ENCODE measurements at places on chromosomes 3 and 15. TPM values are rescaled to one million over a fixed set of nuclear protein-coding genes. Genes with fewer than 3 reads are reported as not detected.

The C3orf62 gene
- 9.0 TPM for polyA plus RNA-seq

The UCN2 gene
- 0.19 TPM for polyA plus RNA-seq

The MGLL gene
- 24.5 TPM for polyA plus RNA-seq

The SCAMP5 gene
- polyA plus RNA-seq = 4.8 TPM

The CADPS gene
- polyA plus RNA-seq = 2.2 TPM

The IMPG2 gene
- polyA plus RNA-seq = 1.8 TPM

The LRRK1 gene
- polyA plus RNA-seq = 5.6 TPM

The CLRN1 gene
- 0.23 TPM for polyA plus RNA-seq

The ANKRD34C gene
- polyA plus RNA-seq = not detected

GRCh38 chr3:18393906-18394305 lies 31.2 kb downstream of the SATB1 start:
- DNase-seq = no peak

DNA sequence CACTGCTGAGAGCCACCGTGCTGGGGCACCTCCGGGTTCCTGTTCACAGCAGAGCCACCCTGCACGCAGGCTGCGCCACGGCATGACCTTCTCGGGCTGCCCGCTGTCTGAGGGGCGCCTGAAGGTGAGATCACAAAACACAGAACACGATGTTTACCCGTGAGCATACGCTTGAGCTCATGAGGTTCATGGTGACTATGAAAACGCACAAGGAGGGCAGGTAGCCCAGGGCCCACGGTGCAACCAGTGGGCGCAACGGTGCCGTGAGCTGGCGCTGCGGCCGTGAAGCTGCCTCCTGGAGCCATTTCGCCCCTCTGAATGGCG lies 36.1 kb downstream of the KLHL25 start:
- DNase-seq = no peak

DNA sequence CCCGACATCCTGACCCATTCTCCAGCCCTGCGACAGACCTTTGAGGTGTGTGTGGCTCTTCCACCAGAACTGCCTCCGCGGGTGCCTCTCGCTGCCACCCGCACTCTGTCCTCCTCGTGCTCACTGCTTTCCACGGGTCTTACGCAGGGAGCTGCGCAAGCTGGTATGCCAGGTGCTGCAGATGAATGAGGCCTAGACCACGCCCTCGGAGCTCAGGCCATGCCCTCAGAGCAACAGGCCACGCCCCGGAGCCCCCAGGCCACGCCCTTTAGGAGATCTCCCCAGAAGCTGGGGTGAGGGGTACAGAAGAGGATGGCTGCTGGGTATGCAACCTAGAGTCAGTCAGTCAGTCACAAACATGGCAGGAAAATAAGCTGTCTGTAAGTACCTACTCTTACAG lies 300.3 kb downstream of the GABRG3 start:
- no peak for DNase-seq

- no peak for DNase-seq
These were observed 9.0 kb upstream of the CHRNB4 start for GRCh38 chr15:78650022-78650421.

GRCh38 chr3:143134471-143134870 lies 14.9 kb downstream of the CHST2 start:
- no peak for DNase-seq

GRCh38 chr15:80597076-80597475 lies 98.0 kb upstream of the ABHD17C start:
- no peak for DNase-seq

DNA sequence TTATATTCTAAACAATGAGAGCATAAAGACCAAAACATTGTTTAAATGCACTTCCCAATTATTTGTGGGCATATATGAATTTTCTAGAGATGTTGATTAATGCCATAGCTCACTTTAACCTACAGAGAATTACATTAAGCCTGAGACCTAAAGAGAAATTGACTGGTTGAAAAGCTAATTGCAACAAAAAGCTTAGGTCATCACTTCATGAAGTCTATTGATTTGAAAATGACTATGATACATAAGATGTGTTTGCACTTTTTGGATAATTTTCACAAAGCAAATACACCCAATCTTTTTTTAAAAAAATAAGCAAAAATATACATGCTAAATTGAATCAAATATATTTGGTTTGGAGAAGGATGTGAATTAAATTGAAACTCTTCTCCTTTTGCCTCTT lies 532.8 kb upstream of the GOLIM4 start:
- DNase-seq = no peak

DNA sequence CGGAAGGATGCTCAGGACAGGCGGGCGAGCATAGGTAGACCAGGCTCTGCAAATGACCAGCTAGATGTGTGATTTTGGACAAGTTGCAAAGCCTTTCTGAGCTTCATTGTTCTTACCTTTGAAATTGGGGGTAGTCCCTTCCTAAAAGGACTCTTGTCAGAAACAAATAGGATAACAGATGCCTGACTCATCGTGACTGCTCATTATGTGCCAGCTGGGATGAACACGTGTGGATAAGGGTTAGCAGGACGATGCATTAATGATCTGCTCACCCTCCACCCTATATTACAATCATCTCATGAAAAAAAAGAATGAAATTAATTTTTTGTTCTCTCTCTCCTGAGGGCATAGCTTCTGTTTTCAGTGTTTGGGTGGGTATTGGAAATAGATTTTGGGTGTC lies 223.4 kb downstream of the NR2F2 start:
- no peak for DNase-seq

GRCh38 chr3:144294659-144295538 lies 323.3 kb downstream of the DIPK2A start:
- no peak for DNase-seq

GRCh38 chr3:36114353-36114752 lies 266.0 kb upstream of the STAC start:
- DNase-seq = no peak

GRCh38 chr3:102979682-102980354 lies 545.0 kb downstream of the ZPLD1 start:
- DNase-seq = peak; percentile 94

- DNase-seq = no peak
These were observed 38.0 kb downstream of the STAC start for GRCh38 chr3:36418296-36418695.

GRCh38 chr15:88610701-88611231 lies 10.4 kb upstream of the AEN start:
- DNase-seq = no peak

- DNase-seq = no peak
These were observed 35.0 kb downstream of the PLOD2 start for GRCh38 chr3:146125951-146126350.

GRCh38 chr3:171321559-171322360 lies 138.4 kb downstream of the TNIK start:
- no peak for DNase-seq

DNA sequence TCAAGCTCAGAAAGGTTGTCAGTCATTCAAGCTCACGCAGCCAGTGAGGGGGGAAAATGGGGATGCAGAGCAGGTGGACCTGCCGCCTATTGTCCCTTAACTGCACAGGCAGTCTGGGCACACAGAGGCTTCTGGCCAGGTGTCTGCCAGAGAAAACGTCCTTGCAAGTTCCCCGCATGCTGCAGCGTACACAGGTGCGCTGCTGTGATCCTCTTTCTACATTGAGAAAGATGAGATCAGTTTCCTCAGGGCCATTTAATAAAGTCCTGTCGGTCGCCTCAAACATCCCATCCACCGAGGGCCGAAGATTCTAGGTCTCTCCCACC lies 445 bp upstream of the TSEN2 start:
- DNase-seq = no peak

DNA sequence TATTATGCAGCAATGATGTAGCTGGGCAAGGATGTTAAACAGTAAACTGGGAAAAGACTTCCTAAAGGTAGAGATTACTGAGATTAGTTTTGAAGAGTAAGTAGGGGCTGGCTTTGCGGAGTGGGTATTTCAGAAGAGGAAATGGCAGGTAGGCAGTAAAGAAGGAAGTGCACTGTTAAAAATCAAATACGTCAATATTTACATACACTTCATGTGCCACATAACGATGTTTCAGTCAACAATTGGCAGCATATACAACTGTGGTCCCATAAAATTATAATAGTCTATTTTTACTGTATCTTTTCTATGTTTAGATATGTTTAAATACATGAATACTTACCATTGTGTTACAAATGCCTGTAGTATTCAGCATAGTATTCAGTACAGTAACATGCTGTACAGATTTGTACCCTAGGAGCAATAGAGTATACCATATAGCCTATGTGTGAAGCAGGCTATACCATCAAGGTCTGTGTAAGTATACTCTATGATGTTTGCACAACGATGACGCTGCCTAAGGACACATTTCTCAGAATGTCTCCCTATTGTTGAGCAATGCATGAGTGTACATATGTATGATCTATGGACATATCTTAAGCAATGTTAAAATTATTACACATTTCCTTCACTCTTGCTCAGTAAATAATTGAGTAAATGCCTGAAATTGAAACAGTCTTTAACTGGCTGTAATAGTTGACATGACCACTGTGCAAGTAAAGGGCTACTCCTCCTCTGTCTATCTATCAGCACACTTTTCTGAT lies 196.7 kb downstream of the ISL2 start:
- no peak for DNase-seq

GRCh38 chr3:152964911-152965609 lies 130.1 kb downstream of the P2RY1 start:
- DNase-seq = no peak

All from forelimb muscle (tissue), 1 donor.